ENCODE measurements at places on chromosomes 13 and 19.

GRCh38 chr13:48160606-48161278 is 65.8 kb upstream of the MED4 start:
- no peak for DNase-seq

GRCh38 chr13:98487016-98487415 is 89.9 kb downstream of the STK24 start:
- no peak for DNase-seq

DNA sequence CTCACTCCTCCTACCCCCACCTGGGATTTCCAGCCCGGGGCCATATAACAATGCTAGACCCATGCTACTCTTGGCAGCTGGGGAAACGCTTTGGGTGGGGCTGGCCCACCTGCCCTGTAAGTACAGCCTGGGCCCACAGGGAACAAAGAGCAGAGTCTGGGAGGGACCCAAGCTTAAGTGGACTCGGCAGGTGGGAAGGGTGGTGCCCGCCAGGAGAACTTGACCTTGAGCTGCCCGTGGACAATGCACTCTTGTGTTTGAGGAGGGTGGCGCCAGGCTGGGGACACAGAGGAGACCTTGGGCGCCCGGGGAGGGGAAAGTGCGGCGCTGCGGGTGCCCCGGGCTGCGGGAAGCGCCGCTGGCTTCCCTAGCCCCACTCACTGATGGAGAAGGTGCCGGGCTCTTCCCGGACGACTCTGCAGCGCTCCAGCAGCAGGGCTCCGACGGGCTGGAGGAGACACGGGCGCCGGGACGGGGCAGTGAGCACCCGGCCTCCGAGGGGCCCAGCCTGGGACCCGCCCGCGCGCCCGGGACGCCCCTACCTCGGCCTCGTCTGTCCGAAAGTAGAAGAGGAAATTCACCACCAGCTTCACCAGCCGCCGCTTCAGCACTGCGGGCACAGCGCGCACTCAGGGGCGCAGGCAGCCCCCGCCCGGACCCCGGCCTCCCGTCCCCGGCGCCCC is 607 bp downstream of the PLEKHJ1 start:
- DNase-seq = no peak

DNA sequence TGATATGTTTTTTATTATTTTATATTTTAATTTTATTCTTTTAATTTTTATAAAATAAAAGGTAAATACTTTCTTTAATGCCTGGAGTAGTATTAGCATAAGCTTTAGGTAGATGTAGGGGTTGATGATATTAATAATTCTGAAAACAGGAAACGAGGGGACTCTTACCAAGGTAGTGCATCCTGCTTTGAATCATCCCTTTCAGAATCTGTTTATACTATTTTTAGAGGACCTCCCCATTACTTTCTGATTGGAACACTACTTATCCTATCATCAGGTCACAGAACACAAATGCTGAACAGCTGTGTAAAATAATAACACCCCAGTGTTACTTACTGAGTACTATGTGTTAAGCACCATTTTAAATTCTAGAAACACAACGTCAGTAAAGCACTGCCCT is 27.3 kb downstream of the COG6 start:
- DNase-seq = no peak

DNA sequence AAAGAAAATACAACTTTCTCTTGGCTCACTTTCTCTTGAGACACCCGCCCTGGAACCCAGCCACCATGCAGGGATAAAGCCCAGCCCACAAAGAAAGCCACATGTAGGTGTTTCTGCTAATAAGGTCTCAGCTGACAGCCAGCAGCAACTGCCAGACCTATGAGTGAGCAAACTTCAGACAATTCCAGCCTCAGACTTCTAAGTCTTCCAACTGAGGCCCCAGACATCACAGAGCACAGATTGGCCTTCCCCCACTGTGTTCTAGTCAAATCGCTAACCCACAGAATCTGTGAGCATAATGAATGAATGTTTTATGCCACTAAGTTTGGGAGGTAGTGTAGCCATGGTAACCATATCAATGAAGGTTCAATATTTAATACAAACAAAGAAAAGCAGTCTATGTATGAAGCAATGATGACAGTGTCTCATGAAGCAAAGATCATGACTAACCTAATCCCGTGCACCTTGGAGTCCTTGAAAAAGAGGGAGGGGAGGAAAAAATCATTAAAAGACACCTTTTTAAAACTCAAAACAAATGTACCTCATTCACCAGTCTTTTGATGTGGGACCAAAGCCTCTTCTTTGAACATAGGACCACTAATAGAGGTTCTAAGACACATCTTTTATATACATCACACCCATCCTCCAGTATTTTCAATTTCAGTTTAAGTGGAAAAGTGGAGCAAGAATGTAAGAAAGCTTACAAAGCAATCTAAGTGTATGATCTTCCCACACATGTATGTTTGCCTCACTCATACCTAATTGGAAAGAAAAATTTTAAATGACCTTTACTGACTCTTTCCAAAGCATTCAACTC is 6.2 kb downstream of the MRPS31 start:
- no peak for DNase-seq
